ENCODE measurements at places on chromosomes 13 and 19.

GRCh38 chr19:56933014-56933705 is 92.6 kb upstream of the PEG3 start:
- peaks cover 1% of the 10 kb centered on the region for H3K36me3 ChIP-seq
- DNase-seq: no peak
- no peaks in the 10 kb centered on the region for H3K4me1 ChIP-seq
- no peak overlapping the region for H3K27ac ChIP-seq
- no peaks in the 10 kb centered on the region for H3K27me3 ChIP-seq

- H3K36me3 ChIP-seq: no peaks in the 10 kb centered on the region
- no peak for DNase-seq
- no peak overlapping the region for H3K4me3 ChIP-seq
- no peaks in the 10 kb centered on the region for H3K27me3 ChIP-seq
- no peak overlapping the region for H3K27ac ChIP-seq
- H3K4me1 ChIP-seq: peaks cover 6% of the 10 kb centered on the region
These were observed 20.7 kb downstream of the NDFIP2 start for GRCh38 chr13:79501538-79502232.

DNA sequence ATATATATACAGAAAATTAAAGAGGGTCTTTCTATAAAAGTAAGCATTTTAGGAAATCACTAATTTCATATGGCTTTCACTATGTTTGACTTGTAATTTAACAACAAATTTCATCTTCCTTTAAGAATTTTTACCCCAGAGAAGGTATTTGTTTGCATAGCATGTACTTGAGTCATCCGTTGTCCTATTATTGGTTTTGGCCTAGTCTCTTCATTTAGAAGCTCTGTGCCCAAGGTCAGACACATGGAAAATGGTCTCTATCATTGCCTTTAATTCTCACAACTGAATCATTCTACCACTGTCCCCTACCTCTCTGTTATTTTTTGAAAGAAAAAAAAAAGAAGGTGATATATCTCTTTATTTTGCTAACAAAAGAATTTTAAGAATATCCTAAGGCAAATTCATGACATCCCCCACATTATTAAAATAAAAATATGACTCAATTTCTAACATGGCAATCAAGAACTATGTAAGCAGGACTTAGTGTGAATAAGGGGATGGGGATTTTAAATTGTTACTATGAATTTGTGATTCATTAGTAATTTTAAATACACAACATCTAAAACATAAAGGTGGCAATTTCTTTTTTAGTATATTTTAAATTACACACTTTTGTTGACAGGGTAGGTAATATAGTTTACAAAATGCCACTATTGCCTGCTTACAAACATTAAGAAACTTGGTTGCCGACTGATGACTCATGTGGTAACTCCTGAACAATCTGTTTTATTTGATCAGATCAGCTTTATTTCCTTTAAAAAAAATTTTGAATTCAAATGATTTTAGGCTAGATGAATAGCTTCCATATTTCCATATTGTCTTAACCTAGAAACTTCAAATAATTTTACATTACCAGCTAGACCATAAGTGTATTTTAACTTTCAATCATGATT is 13.9 kb downstream of the SLITRK5 start:
- H3K27ac ChIP-seq: no peak overlapping the region
- no peak overlapping the region for H3K4me3 ChIP-seq
- no peak for DNase-seq

DNA sequence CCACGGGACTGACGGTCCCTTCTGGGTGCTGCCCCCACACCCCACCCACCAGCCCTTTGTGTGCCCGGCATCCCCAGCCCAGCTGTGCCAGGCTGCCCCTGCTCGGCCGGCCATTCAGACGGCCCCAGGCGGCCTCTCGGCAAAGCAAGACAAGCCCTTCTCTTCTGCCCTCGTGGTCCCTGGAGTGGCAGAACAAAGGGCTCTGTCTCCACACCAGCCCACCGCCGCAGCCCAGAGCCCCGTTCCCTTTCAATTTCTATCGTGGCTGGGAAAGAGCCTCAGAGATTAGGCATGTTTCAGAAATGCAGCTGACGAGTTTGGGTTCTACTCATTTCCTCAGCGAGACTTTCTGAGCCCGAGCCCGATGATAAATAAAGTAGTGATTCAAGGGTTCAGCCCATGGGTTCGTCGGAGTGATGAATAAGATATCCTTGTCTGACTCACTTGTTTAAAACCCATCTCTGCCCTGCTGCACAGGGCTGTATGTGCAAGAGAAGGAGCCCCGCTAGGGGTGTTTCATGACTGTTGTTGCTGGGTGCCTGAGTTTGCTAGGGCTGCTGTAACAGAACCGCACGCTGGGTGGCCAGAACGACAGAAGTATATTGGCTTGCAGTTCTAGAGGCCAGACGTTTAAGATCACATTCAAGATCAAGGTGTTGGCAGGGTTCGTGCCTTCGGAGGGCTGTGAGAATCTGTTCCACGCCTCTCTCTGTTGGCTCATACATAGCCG is 4.3 kb downstream of the MYO9B start:
- H3K27ac ChIP-seq: peak overlapping the region; percentile 26
- H3K4me3 ChIP-seq: no peak overlapping the region
- no peaks in the 10 kb centered on the region for H3K4me1 ChIP-seq

- H3K27ac ChIP-seq: no peak overlapping the region
- peaks cover 25% of the 10 kb centered on the region for H3K36me3 ChIP-seq
- H3K4me3 ChIP-seq: peak overlapping the region; percentile 92
These were observed 752 bp downstream of the PDCD5 start for GRCh38 chr19:32581705-32582179.

GRCh38 chr13:27338816-27339215 is 68.2 kb downstream of the RASL11A start:
- H3K27me3 ChIP-seq: no peaks in the 10 kb centered on the region
- no peaks in the 10 kb centered on the region for H3K36me3 ChIP-seq
- DNase-seq: peak; percentile 87
- H3K27ac ChIP-seq: no peak overlapping the region
- no peak overlapping the region for H3K4me3 ChIP-seq

GRCh38 chr19:47421244-47421786 is 2.0 kb upstream of the MEIS3 start:
- peak overlapping the region; percentile 91 for H3K4me3 ChIP-seq
- H3K27ac ChIP-seq: no peak overlapping the region
- H3K27me3 ChIP-seq: peaks cover 93% of the 10 kb centered on the region
- no peak for DNase-seq

DNA sequence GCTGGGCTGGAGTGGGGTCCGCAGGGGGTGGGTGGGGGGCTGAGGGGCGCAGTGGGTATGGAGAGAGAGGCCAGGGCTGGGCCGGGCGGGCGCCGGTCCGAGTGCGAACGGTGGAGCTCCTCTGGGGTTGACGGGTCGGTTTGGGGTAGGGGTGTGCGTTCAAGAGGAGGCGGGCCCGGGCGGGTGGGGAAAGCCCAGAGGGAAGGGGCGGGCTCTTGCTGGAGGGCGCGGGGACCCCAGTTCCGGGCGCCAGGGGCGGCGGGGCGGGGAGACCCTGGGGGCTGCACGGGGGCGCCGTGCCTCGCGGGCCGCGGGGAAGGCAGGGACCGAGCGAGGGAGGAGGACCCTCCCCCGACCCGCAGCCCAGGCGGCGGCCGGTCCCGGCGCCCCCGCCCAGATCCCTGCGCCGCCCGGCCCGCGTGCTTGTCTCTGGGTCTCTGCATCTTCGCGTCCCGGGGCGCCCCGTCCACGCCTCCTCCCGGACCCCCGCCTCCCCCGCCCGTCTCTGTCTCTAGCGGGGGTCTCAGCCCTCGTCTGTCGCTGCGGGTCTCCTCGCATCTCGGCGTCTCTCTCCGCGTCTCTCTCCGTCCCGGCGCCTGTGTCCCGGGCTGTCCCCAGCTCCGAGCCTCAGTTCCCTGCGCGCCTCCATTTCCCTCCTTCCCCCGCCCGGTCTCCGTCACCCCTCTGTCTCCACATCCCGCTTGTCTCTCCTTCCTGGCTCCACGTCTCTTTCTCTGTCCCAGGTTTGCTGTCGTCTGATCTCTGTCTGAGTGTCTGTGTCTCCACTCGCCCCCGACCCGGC is 8.3 kb upstream of the SHISA7 start:
- no peaks in the 10 kb centered on the region for H3K36me3 ChIP-seq
- peak; percentile 71 for DNase-seq
- H3K4me3 ChIP-seq: peak overlapping the region; percentile 66
- H3K4me1 ChIP-seq: peaks cover 3% of the 10 kb centered on the region
- H3K27me3 ChIP-seq: peaks cover 52% of the 10 kb centered on the region

DNA sequence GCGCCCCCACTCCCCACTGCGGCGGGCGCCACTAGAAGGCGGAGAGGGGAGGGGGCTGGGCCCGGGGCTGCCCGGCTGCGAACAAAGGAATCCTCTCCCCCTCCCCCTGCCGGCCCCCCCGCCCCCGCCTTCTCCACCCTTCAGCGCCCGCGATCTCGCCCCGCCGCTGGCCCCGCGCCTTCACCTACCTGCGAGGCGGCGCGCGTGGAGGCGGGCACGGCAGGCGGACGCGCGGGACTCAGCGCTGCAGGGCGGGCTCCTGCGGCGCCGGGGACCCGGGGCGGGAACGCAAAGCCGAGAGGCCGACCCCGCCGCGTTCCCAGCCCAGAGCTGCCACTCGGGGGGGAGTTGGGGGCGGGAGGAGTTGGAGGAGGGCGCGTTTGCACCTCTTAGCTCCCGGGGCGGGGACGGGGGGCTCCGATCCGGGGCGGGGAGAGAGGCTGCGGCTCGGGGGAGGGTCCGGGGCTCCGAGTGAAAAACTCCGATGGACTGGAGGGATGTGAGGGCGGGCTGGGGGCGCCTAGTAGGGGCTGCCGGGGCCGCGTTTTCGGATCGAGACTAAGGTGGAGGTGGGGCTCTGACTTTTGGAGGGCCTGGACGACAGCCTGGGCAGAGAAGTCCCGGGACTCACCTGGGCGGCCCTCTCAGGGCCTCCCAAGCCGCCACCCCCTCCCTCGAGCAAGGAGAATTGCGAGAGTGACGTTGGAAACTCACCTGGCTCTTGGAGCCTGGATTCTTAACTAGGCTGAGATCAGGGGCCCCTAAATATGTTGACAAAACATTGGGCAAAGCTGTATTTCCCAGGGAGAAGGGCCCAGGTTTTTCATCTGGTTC is at the start of gene FBN3:
Gene FBN3 (minus strand): TSS at position 332 of the 834 bp plus-strand sequence. CDS start 2,112 bp downstream, outside the sequence.
- peak within 1 kb of the TSS; percentile 87 for H3K4me3 ChIP-seq
- peak; percentile 79 for DNase-seq
- no peaks in the 10 kb centered on the region for H3K36me3 ChIP-seq
- H3K27ac ChIP-seq: peak within 1 kb of the TSS; percentile 94
- no peaks in the 10 kb centered on the region for H3K27me3 ChIP-seq

DNA sequence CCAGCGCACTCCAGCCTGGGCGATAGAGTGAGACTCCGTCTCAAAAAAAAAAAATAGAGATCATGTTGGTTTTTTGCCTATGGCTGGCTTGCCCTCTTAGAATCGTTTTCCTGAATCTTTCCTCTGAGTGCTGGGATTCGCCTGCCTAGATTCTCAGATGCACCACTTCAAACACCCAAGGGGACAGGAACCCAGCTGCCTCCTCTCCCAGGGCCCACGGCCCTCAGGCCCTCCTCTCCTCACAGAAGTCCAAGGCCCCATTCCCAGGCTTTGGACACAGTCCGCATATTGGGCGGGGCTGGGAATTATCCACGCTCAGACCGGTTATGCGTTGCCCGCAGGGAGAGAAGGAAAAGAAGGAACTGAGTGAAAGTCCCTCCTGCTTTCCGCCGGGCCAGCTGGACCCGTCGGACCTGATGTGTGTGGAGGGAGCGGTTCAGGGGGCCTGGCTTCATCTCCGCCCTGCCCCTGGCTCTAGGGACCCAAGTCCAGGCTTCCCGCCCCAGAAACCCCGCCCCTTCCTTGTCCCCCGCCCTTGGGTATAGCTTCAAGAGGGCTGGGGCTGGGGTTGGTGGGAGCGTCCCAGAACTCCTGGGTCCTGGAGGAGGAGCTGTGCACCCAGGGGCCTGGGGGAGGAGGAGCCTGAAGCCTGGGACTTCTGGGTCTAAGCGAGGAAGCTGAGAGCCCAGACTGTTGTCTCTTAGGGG is 5.8 kb downstream of the PPFIA3 start:
- DNase-seq: peak; percentile 85
- peaks cover 28% of the 10 kb centered on the region for H3K27me3 ChIP-seq
- no peaks in the 10 kb centered on the region for H3K36me3 ChIP-seq
- H3K27ac ChIP-seq: no peak overlapping the region
- H3K4me3 ChIP-seq: peak overlapping the region; percentile 61
- H3K4me1 ChIP-seq: peaks cover 14% of the 10 kb centered on the region
